ENCODE measurements at places on chromosomes 13 and 19.

GRCh38 chr13:75217949-75218348 is 264.0 kb downstream of the TBC1D4 start:
- no peak for DNase-seq

GRCh38 chr19:11256189-11256588 is 6.1 kb downstream of the DOCK6 start:
- DNase-seq: no peak

- no peak for DNase-seq
These were observed 583.7 kb downstream of the GPC6 start for GRCh38 chr13:93810264-93810663.

DNA sequence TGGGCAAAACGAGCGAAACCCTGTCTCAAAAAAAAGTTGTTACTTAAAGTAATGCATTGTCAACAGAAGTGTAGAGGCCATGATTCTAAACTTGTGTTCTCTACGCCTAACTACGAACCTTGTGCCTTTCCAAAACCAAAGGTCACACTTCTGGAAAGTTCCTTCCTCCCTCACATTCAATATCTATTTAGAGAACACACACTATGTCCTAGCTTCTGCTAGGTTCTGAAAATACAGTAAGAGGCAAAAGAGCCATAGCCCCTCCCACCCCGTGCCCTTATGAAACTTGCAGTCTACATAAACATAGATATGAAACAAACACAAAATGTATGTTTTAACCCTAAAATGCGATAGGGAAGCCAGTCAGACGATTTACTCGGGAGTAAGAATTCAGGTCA is 36.4 kb downstream of the RNF6 start:
- no peak for DNase-seq

DNA sequence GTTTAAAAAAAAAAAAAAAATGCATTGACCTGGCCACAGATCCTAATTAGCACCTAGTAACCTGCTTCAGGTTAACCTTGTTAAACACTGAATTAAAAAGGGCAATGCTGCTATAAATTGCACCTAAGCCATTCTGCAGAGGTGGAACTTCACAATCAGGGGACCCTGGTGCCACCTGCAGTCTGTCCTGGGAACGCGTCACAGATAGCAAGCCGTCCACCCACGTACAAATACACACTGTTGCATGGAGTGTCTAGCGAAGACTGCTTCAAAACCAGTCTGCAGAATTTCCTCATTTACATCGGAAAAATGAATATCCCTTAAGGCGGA is 169.3 kb downstream of the COL4A1 start:
- DNase-seq: peak; percentile 69

DNA sequence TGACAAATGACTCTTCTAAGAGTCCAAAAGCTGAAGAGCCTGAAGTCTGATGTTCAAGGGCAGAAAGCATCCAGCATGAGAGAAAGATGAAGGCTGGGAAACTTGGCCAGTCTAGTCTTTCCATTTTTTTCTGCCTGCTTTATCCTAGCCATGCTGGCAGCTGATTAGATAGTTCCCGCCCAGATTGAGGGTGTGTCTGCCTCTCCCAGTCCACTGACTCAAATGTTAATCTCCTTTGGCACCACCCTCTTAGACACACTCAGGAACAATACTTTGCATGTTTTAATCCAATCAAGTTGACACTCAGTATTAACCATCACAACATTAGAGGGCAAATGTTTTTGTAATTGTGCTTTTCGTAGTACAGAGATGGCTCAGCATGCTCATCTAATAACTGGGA is 267.5 kb upstream of the KLHL1 start:
- DNase-seq: no peak

DNA sequence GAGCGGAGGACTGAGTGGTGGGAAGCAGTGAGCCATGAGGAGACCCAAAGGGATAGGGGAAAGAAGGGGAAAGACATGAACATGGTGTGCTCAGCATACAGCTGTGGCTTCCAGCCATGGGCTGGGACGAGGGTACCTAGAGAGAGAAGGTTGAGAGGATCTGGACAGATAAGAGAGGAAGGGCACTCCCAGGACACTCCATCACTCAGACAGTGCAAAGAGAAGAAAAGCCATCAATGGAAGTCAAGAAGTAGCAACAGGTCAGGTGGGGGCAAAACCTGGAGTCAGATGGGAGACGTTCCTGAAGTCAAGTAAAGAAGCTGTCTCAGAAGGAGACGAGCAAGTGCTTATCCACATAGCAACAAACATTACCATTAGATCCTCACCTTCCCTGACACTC is 40.2 kb upstream of the UBAC2 start:
- DNase-seq: no peak

DNA sequence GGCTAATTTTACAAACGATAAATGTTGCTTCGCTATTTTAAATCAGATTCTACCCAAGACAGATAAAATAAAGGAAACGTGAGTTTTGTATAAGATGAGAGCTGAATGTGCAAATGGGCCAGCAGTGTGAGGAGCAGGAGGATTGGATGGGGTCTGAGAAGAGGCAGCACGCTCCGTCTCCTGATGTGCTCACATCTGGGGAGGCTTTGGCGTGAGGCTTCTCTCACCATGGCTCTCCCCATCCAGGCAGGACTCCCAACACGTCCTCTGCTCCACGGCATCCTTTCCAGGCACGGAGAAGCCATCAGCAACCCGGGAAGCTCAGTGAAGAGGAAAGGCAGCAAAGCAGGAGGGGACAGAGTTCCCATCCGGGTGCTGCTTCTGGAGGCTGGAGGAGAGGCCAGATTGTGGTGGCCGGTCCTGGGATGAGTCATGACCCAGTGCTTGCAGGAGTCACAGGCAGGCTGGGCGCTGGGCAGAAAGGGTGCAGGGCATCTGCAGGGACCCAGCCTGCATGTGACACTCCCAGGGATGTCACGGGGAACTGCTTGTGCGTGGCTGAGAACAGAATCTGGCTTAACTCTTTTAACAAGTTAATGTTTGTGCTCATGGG is 47.5 kb downstream of the ZNF536 start:
- DNase-seq: no peak

All from T47D (cell line).